ENCODE measurements at places on chromosomes 3 and 15.

GRCh38 chr15:25905140-25905539, 42.0 kb upstream of the ATP10A start:
- DNase-seq, result peak; percentile 44

GRCh38 chr15:49815950-49816349, 195.1 kb downstream of the DTWD1 start:
- peak; percentile 10 for DNase-seq

GRCh38 chr3:25289663-25290062, 138.4 kb upstream of the RARB start:
- DNase-seq, result no peak

- no peak for DNase-seq
Measured at GRCh38 chr3:2523281-2523836, 424.7 kb downstream of the CNTN4 start.

DNA sequence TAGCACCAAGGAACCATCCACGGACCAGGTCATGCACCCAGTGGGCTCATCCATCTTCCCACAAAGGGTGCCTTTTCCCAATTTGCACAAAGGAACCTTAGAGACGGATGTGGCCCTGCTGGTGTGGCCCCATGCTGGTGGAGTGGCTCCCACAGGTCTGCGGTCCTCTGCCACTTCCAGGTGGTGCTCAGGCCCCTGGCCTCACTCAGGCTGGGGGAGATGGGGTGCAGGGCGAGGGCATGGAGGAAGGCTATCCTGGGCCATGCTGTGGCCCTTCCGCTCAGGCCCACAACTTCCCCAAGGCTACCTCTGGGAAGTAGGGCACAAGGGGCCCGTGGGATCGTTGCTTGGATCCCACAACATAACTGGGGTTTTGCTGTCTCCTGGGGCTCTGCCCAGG, 5.2 kb upstream of the SYNM start:
- DNase-seq, result no peak

DNA sequence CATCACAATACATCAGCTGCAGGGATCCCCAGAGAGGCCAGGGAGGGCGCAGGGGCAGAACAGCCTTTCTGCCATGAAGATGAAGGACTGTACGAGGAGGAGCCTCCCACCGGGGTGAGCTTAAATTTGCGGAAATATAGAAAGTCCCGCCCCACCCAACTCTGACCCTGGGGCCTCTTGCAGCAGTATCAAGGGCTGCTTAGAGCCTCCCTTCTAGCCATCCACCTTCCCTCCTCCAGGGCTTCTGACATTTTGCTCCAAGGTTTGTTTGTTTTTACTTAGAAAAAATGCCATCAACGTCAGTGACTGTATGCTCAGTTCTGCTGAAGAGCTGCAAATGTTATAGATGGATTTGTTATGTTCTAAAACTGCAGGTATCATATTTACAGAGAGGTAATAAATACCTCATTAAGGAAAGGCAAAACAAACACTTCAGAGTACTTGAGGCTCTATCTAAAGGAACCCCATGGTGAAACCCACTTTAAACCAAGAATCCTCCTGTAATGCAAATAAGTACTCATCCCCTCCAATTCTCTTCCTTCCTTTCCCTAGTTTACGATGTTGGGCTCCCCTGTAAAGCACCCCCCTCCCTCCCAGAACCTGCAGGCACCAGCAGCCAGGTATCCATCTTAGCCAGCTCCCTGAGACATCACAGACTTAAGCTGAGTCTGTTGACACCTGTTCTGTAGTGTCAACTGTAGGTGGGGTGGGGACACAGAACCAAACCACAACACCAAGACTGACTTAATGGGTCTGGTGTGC, 30.5 kb downstream of the RFTN1 start:
- no peak for DNase-seq

GRCh38 chr3:111617912-111618601, 22.9 kb upstream of the ZBED2 start:
- no peak for DNase-seq

DNA sequence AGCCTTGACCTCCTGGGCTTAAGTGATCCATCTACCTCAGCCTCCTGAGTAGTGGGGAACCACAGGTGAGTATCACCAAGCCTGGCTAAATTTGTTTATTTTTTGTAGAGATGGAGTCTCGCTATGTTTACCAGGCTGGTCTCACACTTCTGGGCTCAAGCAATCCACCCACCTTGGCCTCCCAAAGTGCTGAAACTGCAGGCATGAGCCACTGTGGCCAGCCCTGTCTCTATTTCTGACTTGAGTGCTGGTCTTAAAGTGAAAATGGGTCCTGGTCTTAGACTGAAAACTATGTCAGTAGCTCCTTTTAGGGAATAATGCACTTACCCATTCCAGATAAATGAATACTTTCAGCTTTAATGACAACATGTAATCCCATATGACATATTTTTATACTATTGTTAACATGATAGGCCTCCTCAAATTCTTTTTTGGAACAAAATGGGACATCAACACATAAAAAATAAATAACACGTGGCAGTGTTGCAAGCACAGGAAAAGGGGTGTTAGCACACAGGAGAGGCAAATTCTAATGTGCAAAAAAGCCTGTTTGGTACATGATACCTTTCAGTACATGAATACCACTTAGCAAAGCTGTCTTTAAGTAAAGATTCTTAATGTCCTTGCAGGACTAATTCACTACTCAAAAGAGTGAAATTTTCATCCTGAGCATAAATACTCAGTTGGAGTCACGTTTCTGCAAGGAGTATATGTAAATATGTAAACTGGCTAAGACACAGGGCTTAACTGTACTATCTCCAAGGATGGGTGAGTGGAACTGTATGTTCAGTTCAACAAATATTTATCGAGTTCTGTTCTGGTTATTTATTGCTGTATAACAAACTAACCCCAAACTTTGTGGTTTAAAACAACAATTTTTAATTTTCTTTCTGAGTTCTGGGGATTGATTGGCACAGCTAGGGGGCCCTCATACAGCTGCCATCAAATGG, 194.7 kb downstream of the NR1D2 start:
- no peak for DNase-seq

GRCh38 chr3:99850608-99851007, 32.9 kb downstream of the CMSS1 start:
- DNase-seq, result no peak

DNA sequence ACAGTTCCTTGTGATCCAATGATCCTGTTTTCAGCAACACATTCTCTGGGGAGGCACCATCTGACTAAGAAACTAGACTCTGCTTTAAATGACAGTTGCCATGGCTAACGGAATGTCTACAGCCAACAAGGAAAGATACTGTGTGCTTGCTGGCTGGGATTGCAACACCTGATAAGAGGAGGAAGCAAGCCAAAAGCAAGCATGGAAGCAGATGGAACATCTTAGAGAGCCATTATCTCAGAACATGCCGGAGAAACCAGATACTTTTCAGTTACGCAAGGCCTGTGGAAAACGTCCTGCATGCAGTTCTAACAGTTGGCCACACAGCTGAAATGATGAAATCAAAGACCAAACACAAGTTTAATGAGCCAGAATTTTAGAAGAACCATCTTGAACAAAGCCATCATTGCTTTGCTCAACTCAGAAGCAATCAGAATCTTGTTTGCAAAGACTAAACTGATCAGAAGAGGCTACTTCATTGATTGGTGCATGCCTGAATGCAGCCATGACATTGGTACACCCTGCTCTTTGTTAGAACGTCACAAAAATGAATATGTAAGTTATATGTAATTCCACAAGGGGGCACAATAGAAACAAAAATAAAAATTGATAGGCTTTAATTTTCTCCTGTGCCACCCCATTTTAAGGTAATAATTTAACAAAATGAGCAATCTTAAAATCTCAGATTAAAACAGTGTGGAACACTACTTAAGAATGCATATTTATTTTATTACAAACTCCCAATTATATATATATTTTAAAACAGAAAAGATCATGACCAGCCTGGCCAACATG, 50.8 kb downstream of the GXYLT2 start:
- peak; percentile 76 for DNase-seq

DNA sequence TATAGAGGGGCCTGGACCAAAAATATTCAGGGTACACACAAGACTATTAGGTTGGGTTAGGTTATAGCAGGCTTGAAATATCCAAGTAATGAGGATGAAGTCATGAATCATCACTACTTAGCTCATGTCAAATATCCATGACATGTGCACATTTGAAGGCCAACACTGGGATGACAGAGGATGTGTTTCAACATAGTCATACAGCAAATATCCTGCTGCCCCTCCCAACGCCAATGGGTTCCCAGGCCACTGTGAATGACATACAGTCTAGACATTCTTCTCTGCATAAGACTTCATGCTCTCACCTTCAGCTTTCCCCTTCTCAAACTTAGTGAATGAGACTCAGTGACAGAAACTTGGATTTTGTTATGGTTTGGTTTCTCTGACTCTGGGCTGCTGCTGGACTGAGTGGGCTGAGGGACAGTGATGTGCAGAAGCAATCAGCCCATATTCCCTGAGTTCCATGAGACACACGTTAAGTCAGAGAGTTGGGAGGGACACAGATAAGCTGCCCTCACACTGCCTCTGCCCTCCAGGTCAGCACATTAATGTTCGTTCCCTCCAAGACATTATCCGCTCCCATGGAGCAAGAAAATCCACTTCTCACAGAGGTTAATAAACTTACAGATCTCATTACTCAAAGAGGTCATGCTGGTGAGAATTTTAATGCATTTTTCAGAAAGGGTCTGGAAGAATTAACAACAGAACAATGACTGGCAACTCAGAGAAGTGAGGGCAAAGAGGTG, 15.4 kb downstream of the HOMER2 start:
- no peak for DNase-seq

DNA sequence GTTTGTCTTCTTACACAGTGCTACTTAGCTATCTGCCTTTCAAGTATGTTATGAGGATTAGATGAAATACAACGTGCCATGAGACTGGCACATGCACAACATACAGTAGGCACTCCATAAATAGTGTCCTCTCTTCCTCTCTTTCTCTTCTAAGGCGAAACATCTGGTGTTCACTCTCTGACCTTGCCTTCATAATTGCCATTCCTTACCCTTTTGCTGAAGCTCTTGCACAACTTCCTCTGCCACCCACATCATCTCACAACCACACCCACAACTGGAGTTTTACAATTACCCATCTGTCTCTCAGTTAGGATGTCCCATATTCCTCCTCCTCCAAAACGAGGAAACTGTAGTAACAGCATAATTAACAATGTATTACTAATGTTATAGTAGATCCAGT, 26.4 kb upstream of the ACP3 start:
- no peak for DNase-seq

GRCh38 chr3:110933821-110934426, 137.7 kb upstream of the NECTIN3 start:
- no peak for DNase-seq

DNA sequence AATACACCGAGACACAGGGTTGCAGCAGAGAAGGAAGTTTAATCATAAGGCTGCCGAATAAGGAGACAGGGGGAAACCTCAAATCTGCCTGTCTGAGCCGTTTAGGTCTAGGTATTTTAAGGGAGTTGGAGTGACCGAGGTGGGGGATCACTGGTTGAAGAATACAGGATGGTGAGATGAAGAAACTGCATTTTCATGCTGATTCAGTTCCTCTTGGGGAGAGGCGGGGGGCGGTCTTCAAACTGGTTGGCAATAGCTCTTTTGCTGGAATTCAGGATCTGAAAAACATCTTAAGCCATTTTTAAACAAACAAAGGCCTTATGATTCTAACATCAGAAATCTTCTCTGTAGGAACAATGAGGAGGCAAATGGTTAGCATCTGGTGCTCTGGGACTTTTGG, 699.5 kb upstream of the CFAP20DC start:
- no peak for DNase-seq

- no peak for DNase-seq
Measured at GRCh38 chr15:89486726-89487050, 9.7 kb downstream of the RHCG start.

DNA sequence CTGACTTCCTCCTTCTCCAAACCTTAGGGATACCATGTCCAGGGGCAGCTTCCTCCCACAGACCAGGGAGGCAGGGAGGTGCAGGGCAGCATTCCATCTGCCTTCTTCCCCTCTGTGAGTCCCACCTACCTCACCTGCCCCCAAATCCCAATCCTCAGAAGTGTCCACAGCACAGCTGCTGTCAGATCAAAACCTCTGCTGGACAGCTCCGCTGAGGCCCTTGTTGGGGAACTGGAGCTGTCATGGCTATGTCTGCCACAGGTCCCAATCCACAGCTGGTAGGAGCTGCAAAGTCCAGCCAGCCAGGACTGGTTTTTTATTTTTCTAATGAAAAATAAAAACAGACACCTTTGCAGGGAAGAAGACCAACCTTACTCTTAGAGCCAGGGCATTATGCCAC, 40.7 kb upstream of the TBC1D21 start:
- no peak for DNase-seq

- DNase-seq, result no peak
Measured at GRCh38 chr15:96801576-96802150, 471.2 kb downstream of the NR2F2 start.

DNA sequence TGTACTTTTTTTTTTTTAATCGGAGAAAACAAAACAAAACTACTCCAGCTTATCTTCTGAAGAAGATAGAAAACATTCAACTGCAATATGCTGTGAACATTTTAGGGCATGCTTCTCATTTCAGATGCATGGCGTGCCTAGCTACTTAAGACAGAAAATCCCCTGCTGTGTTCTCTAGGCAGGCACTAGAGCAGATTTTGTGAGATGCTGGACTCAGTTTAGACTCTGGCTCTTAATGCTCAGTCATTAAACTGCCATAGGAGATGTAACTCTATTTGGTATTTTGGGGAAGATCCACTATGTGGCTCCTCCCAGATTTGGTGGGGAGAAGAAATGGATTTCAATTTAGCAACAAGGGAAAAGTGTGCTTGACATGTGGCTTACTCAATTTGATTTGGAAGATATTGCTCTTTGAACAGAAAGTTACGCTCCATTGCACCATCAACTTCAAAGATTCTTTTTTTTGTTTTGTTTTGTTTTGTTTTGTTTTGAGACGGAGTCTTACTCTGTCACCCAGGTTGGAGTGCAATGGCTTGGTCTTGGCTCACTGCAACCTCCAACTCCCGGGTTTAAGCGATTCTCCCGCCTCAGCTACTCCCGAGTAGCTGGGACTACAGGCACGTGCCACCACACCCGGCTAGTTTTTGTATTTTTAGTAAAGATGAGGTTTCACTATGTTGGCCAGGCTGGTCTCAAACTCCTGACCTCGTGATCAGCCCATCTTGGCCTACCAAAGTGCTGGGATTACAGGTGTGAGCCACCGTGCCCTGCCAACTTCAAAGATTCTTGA, 62.0 kb upstream of the LEKR1 start:
- no peak for DNase-seq

- no peak for DNase-seq
Measured at GRCh38 chr3:25663347-25663868, 1.3 kb downstream of the TOP2B start.

DNA sequence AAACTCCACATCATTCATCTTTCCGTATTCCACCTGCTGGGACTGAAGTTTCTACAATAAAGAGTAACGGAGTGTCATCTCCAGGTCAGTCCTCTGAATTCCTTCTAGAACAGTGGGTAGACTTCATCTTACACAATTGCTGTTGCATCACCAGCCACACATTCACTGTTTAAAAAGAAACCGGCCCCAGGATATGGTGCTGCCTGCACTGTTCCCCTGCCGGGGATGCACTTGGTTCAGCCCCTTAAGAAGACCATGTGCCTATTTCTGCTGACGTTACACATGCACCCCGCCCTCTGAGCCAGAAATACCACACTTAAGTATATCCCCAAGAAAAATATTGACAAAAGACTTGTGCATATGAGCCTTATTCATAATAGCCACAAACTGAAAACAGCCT, 233.4 kb downstream of the FEZF2 start:
- no peak for DNase-seq
